Neuronal stem cell (in vitro differentiated cells): ENCODE measurements at places on chromosomes 11 and 22.

GRCh38 chr11:22459048-22459447 lies 120.9 kb downstream of the SLC17A6 start:
- DNase-seq: no peak

DNA sequence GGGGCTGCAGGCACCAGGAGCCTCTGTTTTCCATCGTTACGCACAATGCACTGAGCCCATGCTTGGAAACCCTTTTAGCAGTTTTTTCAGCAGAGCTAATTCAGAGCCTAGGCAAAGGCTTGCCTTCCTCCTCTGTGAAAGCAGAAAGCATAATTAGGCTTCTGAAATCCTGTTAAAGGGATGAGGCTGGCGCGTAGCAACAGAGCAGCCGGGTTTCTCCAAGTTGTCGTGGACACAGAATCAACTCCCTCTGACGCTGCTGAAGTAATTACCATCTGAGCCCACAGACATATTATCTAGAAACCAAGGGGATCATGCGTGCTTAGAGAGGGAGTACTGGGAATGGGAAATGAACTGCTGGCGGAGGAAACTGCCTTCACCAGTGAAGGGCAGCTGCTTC lies 85.4 kb downstream of the MYO18B start:
- DNase-seq: peak; percentile 8

GRCh38 chr22:24523873-24524272 lies 28.7 kb downstream of the UPB1 start:
- DNase-seq: no peak

DNA sequence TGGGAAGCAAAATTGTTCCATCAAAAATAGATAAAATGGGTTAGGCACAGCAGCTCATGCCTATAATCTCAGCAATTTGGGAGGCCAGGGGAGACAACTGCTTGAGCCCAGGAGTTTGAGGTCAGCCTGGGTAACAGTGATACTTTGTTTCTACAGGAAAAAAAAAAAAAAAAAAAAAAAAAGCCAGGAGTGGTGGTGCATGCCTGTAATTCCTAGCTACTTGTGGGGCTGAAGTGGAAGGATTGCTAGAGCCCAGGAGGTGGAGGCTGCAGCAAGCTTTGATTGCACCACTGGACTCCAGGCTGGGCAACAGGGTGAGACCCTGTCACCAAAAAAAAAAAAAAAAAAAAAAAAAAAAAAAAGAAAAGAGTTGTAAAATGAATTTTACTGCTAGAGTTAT lies 49.6 kb downstream of the KIF18A start:
- no peak for DNase-seq

DNA sequence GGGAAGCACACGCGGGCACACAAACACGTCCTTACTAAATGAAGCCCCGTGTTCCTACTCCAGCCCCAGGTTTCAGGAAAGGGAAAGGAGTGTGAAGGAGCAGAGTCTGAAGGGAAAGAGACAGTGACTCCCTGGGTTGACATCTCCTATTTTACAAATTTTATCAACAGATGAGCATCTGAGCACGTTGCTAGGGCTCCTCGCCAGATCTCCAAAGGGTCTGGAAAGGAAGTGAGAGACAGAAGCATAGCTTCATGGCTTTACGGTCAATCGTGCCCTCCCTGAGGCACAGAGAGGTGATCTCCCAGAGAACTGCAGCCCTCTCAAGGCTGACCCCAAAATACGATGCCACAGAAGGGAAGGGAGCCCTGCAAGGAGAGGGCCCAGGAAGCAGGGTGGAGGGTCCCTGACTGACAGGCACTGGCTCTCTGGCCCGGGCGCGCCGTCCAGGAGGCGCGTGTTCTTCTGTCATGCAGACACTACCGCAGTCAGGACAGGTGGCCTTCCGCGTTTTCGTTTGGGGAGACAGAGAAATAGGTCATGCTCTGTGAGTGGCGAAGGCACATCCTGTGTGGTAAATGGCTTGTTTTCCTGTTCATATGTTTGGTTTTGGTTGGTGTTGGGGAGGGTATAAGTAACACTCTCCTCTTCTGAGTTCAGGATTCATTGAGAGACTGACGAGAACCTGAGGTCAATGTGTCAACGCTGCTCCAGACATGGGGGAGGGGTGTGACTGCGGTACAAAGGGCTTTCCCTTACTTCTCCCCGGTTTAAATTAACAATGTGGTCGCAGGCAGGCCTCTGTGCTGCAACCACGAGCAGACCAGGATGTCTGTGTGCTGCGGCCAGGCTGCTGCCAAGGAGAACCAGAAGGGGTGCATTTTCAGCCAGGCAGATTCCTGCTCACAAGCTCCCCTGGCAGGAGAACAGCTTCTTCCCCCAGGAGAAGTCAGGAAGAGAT lies 813.3 kb downstream of the OPCML start:
- DNase-seq: no peak
